ENCODE measurements at places on chromosomes 5 and 9.

- DNase-seq: no peak
These were observed 88.1 kb downstream of the KIF4B start for GRCh38 chr5:155101697-155102096.

DNA sequence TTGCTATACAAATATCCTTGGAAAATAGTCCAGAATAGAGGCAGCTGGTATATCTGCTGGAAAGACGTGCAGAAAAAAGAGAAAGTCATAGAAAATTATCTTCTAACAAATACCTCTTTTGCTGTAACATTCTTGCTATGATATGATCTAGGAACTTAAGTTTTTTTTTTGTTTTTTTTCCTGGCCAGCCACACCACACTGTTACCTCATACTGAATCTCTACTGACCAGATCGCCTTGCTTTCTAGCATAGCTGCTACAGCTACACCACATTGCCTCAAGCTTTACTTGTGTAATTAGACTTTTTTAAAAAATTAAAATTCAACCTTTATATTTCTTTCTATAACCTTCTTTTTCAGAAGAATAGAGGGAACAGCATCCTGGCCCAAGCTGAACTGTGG lies 142.2 kb upstream of the PRLR start:
- no peak for DNase-seq

DNA sequence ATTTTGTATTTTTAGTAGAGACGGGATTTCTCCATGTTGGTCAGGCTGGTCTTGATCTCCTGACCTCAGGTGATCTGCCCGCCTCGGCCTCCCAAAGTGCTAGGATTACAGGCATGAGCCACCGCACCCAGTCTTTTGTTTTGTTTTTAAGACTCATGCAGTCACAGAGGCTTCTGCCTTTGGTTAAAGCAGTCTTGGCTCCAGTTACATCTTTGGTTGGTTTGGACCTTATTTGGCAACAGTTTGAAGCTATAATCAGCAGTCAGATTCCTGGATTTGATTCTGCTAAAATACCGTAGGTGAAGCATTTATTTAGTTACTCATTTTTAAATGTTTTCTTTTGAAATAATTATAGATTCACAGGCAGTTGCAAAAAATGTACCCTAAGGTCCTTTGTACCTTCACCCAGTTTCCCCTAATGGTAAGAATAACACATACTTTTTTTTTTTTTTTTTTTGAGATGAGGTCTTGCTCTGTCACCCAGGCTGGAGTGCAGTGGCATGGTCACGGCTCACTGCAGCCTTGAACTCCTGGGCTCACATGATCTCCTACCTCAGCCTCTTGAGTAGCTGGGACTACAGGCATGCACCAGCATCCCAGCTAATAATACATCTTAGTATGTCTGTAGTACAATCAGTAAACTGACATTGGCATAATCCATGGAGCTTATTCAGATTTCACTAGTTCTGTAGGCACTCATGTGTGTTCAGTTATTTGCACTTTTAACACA lies 15.7 kb downstream of the USP20 start:
- DNase-seq: no peak

- DNase-seq: no peak
These were observed 22.7 kb downstream of the CYFIP2 start for GRCh38 chr5:157288405-157289163.

DNA sequence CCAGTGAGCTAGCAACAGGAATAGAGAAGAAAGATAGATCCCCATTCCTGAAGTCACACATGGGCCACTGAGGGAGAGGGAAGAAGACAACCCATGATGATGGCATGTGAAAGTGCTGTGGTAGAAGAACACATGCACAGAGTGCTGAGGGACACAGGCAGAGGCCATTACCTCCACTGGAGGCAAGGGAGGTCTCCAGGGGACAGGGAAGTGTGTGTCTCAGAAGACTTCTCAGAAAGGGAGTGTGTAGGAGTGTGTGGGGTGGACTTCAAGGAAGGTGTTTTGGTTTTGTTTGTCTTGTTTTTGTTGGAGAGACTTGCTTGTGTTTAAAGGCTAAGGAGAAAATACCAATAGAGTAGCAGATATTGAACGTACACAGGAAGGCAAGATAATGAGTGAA lies 77.0 kb upstream of the SMARCA2 start:
- no peak for DNase-seq

GRCh38 chr5:116436674-116437350 lies 137.8 kb downstream of the SEMA6A start:
- no peak for DNase-seq

- DNase-seq: no peak
These were observed 470.6 kb downstream of the PSAT1 start for GRCh38 chr9:78767490-78767889.

GRCh38 chr5:14057289-14057688 lies 85.9 kb upstream of the TRIO start:
- no peak for DNase-seq

DNA sequence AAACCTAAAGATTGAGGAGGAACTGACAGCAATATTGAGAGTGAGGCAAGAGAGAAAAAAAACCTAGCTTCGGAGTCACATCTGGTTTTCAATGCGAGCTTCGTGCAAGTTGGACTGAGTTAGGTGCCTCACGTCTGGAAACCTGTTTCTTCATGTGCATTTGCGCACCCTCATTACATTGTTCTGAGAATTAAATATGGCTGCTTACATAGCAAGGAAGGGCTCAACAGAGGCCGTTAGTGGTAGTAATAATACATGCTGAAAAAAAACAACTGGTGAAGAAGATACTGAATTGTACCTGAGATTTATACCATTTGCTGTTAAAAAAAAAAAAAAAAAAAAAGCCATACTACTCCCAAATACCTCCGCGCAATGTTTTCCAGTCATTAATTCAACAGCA lies 18.6 kb downstream of the DNAJA1 start:
- no peak for DNase-seq

DNA sequence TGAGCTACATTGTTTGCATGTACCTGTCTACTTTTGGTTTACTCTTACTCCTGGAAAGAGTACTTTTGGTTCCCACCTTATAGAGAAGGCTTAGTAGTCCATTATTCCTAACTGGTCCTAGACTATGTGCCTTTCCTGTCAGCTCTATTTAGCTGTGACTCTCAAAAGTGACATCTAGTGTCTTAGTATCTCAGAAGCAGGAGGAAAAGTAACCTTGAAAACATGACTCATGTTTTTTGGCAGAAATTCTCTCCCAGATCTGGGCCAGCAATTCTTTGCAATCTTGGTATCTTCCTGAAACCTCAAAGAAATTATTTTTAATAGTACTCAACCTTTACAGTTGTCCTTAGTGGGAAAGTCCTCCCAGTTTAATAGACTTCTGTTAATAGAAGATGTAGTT lies 691.7 kb upstream of the SEMA6A start:
- no peak for DNase-seq

- no peak for DNase-seq
These were observed 5.5 kb downstream of the ANAPC2 start for GRCh38 chr9:137182836-137183235.

GRCh38 chr9:99419070-99419469 lies 197.0 kb downstream of the SEC61B start:
- DNase-seq: no peak

- no peak for DNase-seq
These were observed 803.8 kb upstream of the ZNF608 start for GRCh38 chr5:125550274-125550673.

GRCh38 chr5:20972419-20972925 lies 984.5 kb upstream of the CDH18 start:
- peak; percentile 13 for DNase-seq

Data from urinary bladder (tissue), 4 donors.